ENCODE measurements at places on chromosomes 7 and 10. TPM values are rescaled to one million over a fixed set of nuclear protein-coding genes. Genes with fewer than 3 reads are reported as not detected.

The UCMA gene
- total RNA-seq = not detected

The WEE2 gene
- total RNA-seq = not detected

The CLRN3 gene
- total RNA-seq = not detected

The LEP gene
- not detected for total RNA-seq

The SSC4D gene
- total RNA-seq = 0.60 TPM

The CRTAC1 gene
- not detected for total RNA-seq

The ARMC10 gene
- 49.2 TPM for total RNA-seq

The ELMO1 gene
- total RNA-seq = 0.29 TPM

The NEUROD6 gene
- not detected for total RNA-seq

The ACADSB gene
- total RNA-seq = 4.2 TPM

The TRDMT1 gene
- 9.9 TPM for total RNA-seq

The OR2A42 gene
- total RNA-seq = not detected

The LBX1 gene
- total RNA-seq = not detected

The ETV1 gene
- 91.5 TPM for total RNA-seq

The CD36 gene
- 6.5 TPM for total RNA-seq

The ACTL6B gene
- not detected for total RNA-seq

The CUL1 gene
- 56.3 TPM for total RNA-seq

The CPED1 gene
- 28.2 TPM for total RNA-seq

The CACNB2 gene
- not detected for total RNA-seq

The CYP26C1 gene
- not detected for total RNA-seq
